ENCODE measurements at places on chromosomes 16 and 17.

- DNase-seq: no peak
Measured at GRCh38 chr17:79761894-79762589, 15.9 kb upstream of the CBX2 start.

DNA sequence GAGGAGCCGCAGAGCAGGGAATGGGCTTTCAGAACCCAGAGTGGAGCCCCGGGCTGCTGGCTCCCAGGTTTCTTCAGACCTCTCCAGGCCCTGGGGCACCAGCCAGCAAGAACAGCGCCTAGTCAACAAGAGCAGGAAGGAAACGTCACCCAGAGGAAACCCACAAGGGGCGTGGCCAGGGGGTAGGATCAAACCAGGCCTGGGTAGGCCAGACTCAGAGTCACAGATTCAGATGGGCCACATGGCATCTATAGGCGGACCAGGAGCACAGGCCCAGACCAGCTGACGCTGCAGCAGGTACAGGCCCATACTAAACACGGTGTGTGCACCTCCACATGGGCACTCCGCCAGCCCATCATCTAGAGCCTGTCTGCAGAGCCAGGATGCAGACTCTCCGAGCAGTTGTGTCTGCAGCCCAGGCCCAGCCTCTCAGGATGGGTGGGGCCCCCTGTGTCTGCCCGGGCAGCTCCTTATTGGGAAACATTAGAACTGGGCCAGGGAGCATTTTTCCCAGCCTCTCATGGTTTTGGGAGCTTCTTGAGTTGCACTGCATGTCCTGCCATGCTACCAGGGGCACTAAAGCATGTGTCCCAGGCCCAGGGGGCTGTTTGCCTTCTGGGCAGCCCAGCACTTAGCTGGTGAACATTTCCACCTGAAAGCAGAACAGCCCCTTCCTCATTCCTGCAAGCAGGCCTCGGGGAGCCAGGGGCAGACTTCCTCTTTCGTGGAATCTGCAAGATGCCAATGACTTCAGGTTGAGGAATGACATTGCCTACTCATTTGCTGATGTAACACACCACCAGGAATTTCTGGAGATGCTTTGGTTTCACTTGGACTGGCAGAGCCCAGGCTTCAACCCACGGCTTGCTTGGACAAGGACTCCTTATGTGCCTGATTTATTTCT, at the start of gene NLRP1:
TSS of gene NLRP1 (minus strand) at position 127 of the 904 bp plus-strand sequence. CDS start 552 bp downstream, outside the sequence.
- peak; percentile 90 for DNase-seq

- no peak for DNase-seq
Measured at GRCh38 chr16:379183-379960, 2.4 kb downstream of the PGAP6 start.

GRCh38 chr16:85567101-85567866, 45.8 kb upstream of the GSE1 start:
- no peak for DNase-seq

GRCh38 chr17:72496461-72496860, 375.6 kb downstream of the SOX9 start:
- no peak for DNase-seq

- no peak for DNase-seq
Measured at GRCh38 chr16:86614699-86615098, 36.4 kb downstream of the FOXL1 start.

DNA sequence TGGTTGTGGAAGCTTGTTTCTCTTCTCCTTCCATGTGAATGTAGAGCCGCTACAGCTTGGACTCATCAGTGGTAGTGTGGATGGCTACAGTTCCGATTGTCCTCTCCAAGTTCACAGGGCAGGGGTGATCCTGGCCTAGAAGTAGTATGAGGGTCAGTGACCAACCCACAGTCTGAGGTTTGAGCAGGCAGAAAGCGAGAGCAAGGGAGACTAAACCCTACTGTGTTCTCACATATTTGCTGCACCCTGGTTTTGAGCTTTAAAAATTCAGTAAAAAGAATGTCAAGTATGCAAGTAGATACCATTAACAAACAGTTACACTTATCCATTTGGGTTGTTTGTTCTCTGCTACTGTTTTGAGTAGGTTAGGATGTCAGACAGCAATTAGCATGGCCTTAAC, 148.9 kb downstream of the MRTFB start:
- no peak for DNase-seq

DNA sequence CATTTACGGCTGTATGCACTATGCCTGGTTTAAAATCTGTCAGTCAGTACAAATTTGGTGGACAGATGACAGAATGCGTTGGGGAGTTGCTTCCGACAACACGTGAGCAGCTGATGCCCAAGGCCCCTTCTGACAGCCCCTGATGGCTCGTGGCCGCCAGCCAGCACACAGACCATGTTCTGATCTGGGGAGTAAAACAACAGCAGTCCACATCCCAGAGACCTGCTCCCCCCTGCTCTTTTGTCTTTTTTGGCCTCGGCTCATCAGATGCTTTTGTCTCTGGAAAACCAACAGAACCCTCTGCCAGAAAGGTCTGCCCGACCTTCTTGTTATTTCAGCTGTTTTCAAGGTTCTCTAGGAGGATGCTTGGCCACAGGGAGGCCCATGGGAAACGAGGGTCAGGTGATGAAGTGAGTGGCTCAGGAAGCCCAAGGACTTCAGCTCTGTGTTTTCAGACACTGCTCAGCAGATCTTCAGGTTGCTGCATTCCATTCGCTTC, 10.8 kb downstream of the ARSG start:
- no peak for DNase-seq

- no peak for DNase-seq
Measured at GRCh38 chr16:9885876-9886275, 296.4 kb downstream of the GRIN2A start.

DNA sequence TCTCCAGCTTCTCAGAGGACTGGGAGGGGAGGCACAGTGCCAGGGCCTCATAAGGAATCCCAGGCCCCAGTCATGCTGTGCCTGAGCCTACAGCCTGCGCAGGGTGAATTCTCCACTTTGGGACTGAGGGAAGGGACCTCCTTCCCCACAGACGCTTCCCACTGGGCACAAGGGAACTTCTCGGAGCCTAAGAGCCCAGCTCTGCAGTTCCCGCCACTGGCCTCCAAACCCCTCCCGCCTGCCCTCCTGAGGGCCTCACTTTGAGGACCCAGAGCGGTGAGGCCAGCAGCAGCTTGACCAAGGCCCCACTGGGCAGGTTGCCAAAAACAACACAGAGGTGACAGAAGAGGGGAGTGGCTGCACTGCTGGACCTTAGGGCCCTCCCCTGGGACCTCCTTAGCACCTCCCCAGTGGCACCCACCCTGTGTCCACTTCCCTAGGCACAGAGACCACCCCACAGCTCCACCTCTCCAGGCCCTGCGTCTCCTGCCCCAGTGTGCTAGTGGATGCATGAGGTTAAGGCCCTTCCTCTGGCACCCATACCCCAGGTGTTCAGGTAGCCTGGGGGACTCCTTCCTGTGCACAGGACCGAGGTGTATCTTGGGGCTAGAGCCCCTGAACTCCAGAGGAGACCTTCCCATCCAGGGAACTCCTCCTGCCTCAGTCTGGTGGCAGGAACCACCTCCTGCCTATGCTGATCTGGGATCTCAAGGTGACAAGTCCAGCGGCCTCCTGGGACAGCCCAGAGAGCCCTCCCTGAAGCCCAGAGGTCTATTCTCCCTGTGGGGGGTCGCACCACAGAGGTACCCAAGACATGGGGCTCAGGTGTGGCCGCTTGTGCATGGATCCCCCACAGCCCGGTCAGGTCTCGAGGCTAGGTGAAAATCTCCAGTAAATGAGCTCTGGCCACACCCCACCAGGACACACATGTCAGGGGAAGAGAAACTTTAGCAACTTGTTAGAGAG, 3.4 kb downstream of the CASKIN2 start:
- DNase-seq: no peak

DNA sequence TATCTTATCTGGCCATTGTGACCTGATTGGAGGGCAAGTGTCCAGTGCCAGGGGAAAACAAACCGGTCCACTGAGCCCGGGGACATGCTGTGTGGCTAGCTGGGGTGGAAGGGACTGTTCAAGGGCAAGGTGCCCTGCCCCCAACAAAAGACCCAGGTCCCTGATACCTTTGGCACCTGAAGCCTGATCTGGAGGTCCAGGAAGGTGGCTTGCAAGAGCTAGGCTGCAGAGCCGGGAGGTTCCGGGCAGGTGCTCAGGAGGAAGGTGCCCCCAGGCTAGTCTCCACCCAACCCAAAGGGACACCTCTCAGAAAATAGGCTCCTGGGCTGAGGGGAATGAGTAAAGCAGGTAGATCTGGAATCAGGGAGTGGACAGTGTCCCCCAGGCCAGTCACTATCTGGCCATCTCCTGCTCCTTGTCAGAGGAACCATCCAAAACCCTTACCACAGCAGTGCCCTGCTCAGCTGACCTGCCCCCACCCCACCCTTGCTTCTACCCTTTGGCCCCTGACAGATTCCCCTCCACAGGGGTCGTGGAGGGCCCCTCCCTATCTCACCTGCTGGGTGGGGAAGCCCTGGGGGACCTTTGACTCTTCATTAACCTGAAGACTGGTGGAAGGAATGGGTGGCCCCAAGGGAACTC, 6.2 kb downstream of the NAT9 start:
- no peak for DNase-seq

DNA sequence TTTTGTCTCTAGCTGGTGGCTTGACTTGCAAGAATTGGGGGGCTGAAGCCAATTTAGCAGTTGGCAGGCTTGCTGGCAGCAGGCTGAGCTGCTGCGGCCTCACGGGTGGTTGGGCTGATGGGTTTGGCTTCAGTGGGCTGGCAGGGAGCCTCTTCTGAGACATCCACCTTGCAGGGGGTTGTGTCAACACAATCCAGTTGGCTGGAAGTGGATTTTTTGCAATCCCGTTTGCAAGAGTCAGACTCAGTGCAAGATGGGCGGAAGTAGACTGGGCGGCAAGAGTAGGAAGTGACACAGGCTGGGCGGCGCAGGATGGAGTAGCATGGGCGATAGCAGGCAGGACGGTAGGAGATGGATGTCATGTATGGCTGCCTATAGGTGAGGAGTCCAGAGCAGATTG, 1.5 kb downstream of the KRTAP16-1 start:
- DNase-seq: peak; percentile 16

GRCh38 chr16:69724981-69725479, 1.3 kb downstream of the NQO1 start:
- peak; percentile 13 for DNase-seq

GRCh38 chr17:7523033-7523432, 25.8 kb upstream of the TNFSF12 start:
- DNase-seq: peak; percentile 57

DNA sequence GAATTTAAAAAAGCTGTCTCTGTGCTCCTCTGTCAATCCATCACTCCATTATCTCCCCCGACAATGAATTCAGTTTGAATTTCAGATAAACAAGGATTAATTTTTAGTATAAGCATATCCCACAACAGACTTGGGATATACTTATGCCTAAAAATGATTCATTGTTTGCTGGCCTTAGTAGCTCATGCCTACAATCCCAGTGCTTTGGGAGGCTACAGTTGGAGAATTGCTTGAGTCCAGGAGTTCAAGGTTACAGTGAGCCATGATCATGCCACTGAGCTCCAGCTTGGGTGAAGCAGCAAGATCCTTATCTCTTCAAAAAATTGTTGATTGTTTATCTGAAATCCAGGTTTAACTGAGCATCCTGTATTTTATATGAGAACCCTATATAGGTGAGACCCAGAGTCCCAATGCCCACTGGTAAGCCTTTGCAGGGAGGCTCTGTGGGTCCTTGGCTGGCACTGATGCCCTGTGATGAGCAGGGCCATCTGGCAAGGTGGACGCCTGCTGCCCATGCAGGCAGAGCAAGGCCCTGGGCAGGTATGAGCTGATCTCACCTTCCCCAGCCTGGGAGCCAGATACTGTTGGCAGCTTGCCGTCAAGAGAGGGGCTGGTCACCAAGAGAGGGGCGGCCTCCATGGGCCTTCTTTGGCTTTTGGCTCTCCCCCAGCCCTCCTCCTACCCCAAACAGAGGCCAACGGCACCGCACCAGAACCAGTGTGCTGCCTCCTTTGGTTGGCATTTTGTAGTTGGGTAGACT, 158.7 kb downstream of the SEC14L1 start:
- DNase-seq: no peak

DNA sequence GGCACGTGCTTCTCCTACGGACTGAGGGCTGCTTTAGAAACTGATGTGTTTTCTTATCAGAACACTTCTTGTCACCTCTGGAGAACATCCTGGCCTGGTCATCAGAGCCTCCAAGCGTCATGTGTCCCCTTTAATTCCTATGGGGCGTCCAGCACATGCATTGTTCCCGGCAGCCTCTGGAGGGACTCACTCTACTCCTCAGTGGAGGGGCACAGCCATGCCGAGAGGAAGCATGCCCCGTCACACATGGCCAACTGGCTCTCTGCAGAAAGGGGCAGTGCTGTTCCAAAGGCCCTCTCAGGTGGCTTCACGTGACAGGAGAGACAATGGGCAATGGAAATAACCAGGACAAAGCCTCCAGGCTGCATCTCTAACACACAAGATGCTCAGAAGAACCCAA, 31.8 kb downstream of the CDRT15L2 start:
- no peak for DNase-seq

- DNase-seq: no peak
Measured at GRCh38 chr16:57382535-57383275, 10.4 kb downstream of the CX3CL1 start.

GRCh38 chr17:57881783-57882351, 32.0 kb upstream of the MRPS23 start:
- DNase-seq: no peak

- DNase-seq: peak; percentile 50
Measured at GRCh38 chr17:30433514-30433913, 43.7 kb upstream of the GOSR1 start.

- DNase-seq: no peak
Measured at GRCh38 chr17:15947976-15948752, 3.2 kb downstream of the ADORA2B start.

GRCh38 chr17:68566442-68566738, 34.8 kb downstream of the FAM20A start:
- peak; percentile 78 for DNase-seq

DNA sequence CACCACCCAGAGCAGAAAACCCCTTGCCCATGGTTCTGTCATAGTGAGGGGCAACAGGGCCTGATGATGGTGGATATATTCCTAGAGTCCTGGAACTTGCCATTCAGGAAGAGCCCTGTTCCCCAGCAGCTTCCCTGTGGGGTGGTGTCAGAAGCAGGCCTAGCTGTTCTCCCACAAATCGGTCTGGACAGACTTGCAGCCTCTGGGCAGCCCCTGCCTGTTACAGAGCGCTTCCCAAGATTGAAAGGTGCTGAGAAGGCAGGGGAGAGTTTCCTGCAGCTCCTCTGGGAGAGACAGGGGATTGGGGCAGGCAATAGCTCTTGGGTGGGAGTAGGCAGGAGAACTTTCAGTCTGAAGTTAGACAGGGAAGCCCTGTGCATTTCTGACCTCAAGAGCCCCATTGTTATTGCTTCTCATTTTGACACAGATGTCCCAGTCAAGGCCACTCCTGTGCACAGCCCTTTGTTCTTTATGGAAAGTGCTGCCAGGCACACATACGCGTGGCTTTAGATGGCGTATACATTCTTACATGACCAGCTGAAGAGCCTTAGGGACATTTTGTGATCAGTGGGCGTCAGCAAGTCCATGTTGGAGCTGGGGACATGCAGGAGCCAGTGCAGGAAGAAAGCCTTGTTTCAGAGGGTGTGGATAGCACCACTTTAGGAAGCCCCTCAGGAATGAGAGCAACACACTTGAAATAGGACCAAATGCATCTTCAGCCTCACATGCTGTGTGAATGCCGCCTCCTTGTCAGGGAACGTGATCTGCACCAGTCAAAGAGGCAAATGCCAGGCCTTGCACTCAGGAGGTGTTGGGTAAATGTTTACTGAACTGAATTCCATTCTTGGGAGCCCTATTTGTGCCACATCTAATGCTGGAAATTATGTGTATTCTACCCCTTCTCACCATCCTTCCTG, 67.5 kb downstream of the GNAO1 start:
- DNase-seq: no peak

Measured in suppressor macrophage treated with lipopolysaccharide for 4 hours (primary cell).